B cell (primary cell): ENCODE measurements at places on chromosomes 16 and 17. TPM values are rescaled to one million over a fixed set of nuclear protein-coding genes. Genes with fewer than 3 reads are reported as not detected.

Gene IL21R
- polyA plus RNA-seq: 32.1 and 49.9 TPM in 2 replicates

Gene CHP2
- not detected in 2 replicates for polyA plus RNA-seq

Gene ITGA2B
- polyA plus RNA-seq: 0.15 and 1.3 TPM in 2 replicates

Gene EPN3
- polyA plus RNA-seq: not detected in 2 replicates

DNA sequence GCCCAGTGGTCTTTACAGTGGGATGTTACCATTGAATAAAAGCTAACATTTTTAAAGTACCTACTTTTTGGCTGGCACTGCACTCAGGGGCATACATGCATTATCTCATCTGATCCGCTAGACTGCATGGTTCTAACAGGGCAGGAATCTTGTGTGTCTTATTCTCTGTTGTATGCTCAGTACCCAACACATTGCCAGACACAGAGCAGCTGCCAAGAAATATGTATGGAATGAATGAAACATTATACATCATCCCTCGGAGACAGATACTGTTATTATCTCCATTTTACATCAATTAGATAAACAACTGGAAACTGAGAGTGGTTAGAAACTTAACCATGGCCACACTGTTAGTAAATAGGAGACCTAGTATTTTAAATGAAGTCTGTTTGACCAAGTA is 74.1 kb upstream of the CDH11 start:
- no peak for DNase-seq

DNA sequence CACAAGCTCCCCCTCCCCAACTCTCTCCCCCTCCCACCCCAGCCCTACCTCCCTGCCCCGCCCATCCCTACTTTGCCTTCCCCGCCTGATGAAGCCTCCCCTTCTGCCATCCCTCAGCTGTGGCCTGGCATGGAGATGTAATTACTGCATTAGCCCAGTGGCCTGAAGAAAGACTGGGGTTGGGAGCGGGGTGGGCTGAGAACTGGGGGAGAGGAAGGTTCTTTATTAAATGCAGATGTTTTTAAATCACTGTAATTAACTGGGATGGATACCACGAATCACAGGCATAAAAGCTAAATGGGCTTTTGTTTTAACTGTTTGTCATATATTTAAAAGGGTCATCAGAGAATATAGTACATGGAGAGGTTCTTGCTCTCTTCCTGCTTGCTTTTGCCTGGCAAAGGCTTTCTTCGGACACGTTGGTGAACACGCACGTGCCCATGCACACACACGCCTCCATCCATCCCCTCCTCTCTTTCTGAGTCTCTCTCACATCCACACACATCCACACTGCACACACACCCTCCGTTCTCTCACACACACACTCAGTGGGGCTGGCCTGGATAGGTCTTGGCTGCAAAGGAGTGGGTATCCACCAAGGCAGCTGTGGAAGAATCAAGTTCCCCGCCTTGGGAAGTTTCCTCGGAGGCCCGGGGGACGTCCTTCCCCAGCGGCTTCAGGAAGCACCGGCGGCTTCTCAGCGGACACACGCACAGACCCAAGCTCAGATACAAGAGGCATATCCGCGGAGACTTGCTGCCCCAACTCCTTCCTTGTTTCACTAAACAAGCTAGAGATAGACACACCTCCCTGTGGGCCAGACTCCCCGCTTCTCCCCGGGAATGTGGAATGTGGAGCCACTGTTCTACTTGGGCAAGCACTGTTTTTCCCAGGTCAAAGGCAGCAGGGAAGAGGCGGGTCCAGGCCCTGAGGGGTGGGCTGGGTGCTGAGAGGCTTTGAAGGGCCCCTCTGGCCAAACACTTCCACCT is 27.4 kb upstream of the TNRC6C start:
- DNase-seq: no peak
